ENCODE measurements at places on chromosomes 1 and 21.

DNA sequence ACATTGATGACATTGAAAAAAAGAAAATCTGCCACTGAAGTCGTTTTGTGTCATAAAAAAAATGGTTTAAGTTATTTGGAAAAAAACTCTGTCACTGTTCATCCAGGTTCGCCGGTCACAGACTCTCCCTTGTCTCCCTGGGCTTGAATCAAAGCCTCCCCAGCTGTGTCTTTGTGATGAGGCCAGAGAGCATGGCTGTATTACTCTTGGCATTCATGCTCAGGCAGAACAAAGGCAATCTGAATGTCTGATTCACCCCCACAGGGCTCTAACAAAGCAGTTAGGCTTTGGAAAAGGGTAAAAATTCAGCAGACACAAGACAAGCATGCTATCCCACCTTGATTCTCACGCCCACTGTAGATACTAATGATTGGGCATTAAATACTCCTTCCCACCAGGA, 304.3 kb upstream of the PLD5 start:
- no peak for DNase-seq

GRCh38 chr1:154608397-154609270, 648 bp upstream of the ADAR start:
- DNase-seq, result no peak

GRCh38 chr1:6627841-6628545, 3.3 kb downstream of the THAP3 start:
- DNase-seq, result no peak

GRCh38 chr1:46065405-46065804, 67.0 kb downstream of the PIK3R3 start:
- no peak for DNase-seq

GRCh38 chr1:62011006-62011405, 183.6 kb upstream of the L1TD1 start:
- DNase-seq, result no peak

DNA sequence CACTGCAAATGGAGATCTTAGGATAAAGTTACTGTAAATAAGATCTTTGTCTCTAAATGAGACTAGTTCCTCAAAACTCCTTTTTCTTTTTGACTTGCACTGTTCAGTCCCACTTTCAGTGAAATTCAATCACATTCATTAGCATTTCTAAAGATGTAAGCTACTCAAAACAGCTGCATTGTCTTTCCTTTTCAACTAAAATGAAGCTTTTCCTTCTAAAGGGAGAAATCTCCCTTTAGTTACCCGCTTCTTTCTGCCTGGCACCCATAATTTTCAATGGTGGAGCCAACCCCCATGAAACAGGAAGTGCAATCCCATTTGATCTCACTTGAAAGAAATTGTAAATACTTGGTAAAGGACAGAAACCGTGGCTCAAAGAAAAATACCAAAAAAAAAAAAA, 387.4 kb upstream of the PKN2 start:
- no peak for DNase-seq

GRCh38 chr1:180144659-180145357, 9.9 kb upstream of the QSOX1 start:
- DNase-seq, result no peak

DNA sequence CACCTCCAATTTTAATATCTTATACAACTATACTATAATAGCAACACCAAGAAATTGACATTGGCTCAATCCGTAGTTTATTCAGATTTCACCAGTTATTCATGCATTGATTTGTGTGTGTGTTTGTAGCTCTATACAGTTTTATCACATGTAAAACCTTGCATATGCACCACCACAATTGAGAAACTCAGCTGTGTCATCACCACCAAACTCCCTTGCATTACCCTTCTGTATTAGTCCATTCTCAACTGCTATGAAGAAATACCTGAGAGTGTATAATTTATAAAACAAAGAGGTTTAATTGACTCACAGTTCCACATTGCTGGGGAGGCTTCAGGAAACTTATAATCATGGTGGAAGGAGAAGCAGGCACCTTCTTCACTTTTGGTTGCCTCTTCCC, 162.1 kb downstream of the PATJ start:
- DNase-seq, result no peak

- no peak for DNase-seq
These were observed 19.7 kb upstream of the DIPK1A start for GRCh38 chr1:92980732-92981647.

DNA sequence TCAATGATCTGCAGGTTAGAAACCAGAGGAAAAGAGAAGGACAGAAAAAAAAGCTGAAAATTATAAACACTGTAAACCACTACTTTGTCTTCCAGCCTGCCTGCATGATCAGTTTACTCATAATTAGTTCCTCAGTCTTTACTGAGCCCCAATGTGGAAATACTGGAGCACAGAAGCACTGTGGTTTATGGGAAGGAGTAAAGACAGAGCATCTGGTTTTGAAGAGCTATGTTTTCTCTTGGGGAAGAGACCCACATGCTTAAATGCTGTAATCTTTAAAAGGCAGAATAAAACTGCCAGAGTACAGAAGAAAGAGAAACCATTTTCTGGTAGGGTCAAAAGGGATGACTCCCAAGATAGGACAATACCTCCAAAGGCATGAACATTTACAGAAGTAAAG, 159.0 kb upstream of the ZNHIT6 start:
- no peak for DNase-seq

- peak; percentile 51 for DNase-seq
These were observed 10.0 kb downstream of the SCNN1D start for GRCh38 chr1:1290238-1290731.

DNA sequence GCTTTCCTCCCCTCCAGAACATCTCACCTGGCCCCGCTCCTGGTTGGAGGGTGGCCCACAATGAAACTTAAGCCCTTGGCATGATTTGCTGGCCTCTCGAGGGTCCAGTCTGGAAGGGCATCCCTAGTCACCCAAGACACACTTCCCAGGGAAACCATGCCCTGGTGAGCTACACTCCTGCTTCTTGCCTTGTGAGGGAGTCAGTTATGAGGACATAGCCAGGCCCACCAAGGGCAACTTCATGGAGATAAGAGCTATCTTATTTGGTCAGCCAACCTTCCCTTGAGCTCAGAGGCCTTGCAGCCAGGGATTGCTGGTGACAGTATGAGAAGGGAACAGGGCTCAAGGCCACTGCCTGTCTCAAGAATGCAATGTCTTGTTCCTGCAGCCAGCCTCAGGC, 9.7 kb downstream of the TNR start:
- DNase-seq, result no peak

DNA sequence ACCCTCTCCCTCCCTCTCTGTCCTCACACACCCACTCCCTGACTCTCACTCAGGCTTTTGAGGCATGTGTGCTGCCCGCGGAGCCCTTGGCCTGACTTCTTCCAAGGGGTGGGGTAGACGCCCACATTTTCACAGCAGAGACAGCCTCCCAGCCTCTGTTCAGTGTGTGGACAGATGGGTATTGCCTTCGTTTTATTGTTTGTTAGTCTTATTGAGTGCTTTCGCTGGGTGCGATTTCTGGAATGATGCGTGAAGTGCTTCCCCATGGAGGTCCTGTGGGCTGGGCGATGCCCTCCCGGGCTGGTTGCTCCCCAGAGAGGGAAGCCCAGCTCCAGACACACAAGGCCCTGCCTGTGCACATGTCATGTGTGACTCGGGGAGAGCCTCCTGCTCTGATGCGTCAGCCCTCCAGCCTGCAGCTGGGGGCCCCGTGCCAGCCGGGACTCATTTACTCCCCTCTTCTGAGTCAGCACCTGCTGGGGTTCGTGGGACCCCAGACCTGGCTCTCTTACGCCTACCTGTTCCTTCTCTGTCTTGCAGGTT, 14.7 kb downstream of the PDXK start:
- DNase-seq, result no peak

- no peak for DNase-seq
These were observed 710 bp upstream of the PALMD start for GRCh38 chr1:99645203-99645602.

GRCh38 chr1:31064718-31065309, 703 bp downstream of the PUM1 start:
- DNase-seq, result no peak

- no peak for DNase-seq
These were observed 68.0 kb downstream of the FAAP20 start for GRCh38 chr1:2126331-2127186.

GRCh38 chr1:94247138-94248094, 10.0 kb upstream of the ARHGAP29 start:
- no peak for DNase-seq

DNA sequence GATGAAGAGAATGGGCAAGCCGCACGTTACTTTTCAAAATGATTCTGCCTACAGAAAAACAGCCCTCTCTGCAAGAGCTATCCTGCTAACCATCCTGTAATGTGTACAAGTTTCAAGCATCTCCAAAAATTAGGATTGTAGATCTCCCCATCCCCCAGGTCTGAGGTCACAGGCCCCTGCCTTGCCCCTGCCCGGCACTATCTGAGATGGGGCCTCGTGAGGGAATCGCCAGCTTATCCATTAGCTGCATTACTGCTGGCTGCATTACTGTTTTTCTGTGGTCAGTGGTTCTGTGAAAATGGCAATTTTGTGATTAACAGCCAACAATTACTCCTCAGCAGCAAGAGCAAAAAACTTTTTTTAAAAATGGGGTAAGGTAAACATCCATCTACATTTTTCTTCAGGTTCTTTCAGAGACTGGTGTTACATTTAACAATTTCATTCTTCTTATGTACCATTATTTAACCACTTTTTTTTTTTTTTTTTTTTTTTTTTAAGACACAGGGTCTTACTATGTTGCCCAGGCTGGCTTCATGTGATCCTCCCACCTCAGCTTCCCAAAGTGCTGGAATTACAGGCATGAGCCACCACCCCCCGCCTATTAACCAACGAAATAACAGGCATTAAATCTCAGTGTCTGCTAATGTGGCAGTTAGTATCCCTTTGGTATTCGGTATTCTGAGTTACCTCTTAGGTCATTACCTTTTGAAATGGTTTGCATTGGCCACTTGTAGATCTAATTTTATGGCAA, 83.8 kb downstream of the MRPL37 start:
- no peak for DNase-seq

DNA sequence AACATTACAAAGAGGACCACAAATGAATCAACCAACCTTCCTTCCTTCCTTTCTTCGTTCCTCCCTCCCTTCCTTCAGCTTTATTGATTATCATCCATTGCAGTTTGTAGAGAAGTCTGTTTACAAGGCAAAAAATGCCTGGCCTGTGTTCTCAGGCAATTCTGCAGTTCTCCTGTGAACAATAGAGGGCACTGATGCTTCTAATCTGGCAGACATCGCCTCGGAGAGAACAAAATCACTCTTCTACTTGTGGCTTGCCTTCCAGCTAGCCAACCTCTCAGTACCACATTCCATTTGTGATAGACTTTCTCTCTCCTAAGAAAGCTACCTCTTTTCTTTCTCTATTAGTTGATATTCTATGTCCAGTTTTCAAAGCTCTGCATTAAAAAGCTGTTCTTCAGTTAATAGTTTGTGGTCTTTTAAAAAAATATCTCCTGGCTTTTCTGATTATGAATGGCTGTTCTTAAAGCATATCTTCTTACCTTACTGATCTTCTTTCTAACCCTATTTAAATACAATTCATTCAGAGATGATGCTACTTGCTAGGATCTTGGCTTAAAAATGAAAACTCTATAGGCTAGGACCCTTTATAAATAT, 26.9 kb upstream of the ESRRG start:
- DNase-seq, result no peak
